MCF 10A (cell line): ENCODE measurements at places on chromosomes 5 and 9. TPM values are rescaled to one million over a fixed set of nuclear protein-coding genes. Genes with fewer than 3 reads are reported as not detected.
A peak's percentile ranks its signal among the peaks of the same experiment; 100 is the strongest.

GRCh38 chr5:69075522-69076179, 18.2 kb upstream of the SLC30A5 start:
- H3K27ac ChIP-seq = no peak overlapping the region
- H3K4me3 ChIP-seq = no peak overlapping the region
- H3K36me3 ChIP-seq = peaks cover 6% of the 10 kb centered on the region
- peaks cover 5% of the 10 kb centered on the region for H3K4me1 ChIP-seq

OLFML2A gene
- 0.21 and 0.25 TPM in 2 replicates for total RNA-seq

OLFM1 gene
- total RNA-seq = not detected in 2 replicates

SLC34A3 gene
- not detected in 2 replicates for total RNA-seq

DNA sequence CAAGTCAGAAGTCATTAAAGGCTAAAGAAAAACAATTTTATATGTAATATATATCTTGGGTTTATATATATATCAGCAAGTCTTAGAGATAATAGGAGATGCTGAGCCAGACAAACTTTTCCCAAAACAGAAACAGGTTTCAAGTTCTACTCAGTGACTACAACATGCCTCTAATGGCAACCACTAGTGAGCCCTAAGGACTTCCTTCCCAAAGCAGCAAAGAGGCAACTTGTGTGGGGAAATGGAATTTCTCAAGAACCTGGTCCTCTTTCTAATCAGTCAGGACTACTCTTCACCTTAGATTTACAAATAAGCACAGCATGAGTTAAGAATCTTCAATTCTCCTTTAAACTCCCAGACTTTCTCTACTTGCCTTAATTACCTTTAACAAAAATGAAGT, 17.6 kb downstream of the RNF38 start:
- peaks cover 35% of the 10 kb centered on the region for H3K36me3 ChIP-seq
- peaks cover 16% of the 10 kb centered on the region for H3K4me1 ChIP-seq
- no peak overlapping the region for H3K4me3 ChIP-seq
- no peak for DNase-seq
- no peak overlapping the region for H3K27ac ChIP-seq
- H3K27me3 ChIP-seq = no peaks in the 10 kb centered on the region

- no peaks in the 10 kb centered on the region for H3K36me3 ChIP-seq
- peaks cover 7% of the 10 kb centered on the region for H3K4me1 ChIP-seq
- no peak for DNase-seq
- H3K27ac ChIP-seq = peak overlapping the region; percentile 3
- H3K27me3 ChIP-seq = no peaks in the 10 kb centered on the region
Observed at GRCh38 chr5:29780401-29780800, 1413.1 kb upstream of the CDH6 start.

DNA sequence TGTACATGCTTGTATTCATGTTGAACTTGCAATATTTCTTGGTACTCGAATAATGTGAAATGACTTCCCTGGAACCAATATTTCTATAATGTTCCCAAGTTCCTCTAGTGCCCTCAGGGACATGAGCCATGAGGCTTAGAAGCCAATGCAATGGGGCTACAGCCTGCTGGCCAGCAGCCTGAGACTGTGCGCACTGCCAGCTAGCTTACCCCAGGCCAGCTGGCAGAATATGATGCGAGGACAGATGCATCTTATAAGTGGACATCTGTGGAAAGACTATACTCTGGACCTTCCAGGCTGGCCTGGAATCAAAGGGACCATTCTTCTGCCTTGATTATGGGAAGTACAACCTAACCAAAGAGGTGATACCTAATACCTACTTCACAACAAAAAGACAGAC, 1862.0 kb upstream of the ACO1 start:
- no peaks in the 10 kb centered on the region for H3K36me3 ChIP-seq
- peaks cover 7% of the 10 kb centered on the region for H3K4me1 ChIP-seq
- DNase-seq = no peak
- H3K27ac ChIP-seq = no peak overlapping the region
- no peak overlapping the region for H3K4me3 ChIP-seq

PCDHGA1 gene
- total RNA-seq = 0.20 and 0.35 TPM in 2 replicates

CDC20B gene
- not detected in 2 replicates for total RNA-seq

DNA sequence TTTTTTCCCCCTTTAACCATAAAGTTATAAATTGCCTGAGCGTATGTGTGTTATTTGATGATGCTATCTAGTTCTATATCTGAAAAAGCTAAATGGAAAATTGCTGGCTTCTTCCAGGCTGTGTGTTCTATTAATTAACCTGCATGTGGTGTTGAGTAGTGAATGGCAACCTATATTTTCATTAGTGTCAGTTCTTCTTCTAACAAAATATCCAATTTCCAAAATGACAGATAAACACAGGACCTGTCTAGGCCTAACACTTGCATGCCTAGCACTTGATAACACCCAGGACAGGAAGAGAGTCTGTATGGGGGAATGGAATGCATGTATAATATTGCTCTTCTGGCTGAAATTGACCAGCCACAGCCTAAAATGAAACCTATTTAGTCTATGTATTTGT, 91.7 kb downstream of the CD180 start:
- H3K36me3 ChIP-seq = peaks cover 36% of the 10 kb centered on the region
- no peak for DNase-seq
- H3K4me1 ChIP-seq = no peaks in the 10 kb centered on the region
- no peak overlapping the region for H3K27ac ChIP-seq
- no peak overlapping the region for H3K4me3 ChIP-seq

DNA sequence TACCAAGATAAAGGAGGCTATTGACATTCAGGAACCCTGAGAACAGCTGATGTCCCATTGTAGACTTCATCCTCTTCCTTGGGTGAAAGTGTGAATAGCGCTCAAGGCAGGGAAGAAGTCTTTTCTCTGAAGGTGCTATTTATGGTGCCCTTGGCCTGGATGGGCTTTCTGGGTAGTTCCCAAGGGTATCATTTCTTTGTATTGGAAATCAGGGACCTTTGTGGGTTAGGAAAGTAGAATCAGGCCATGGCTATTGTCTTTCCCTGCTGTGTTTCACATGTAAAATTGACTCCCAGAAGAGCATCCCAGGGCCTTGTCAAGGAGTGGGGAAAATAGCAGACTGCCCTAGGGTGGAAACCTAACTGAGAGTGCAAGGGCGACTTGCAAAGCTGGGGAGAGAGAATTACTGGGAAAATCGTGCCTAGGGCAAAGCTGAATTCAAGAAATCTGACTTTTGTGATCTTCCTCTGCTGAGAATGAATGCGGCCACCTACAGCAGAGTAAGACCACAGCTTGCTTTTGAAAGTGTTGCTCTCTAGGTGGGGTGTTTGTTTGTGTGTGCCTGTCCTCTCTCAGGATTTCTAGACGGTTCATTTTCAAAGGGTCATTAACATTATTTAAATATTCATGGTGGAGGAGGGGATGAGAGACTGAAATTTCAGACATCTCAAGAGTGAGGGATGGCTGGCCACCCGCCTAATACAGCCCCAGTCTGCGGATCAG, 160.6 kb downstream of the C9orf152 start:
- no peak for DNase-seq
- H3K27me3 ChIP-seq = no peaks in the 10 kb centered on the region
- H3K36me3 ChIP-seq = peaks cover 5% of the 10 kb centered on the region
- H3K27ac ChIP-seq = no peak overlapping the region
- peaks cover 28% of the 10 kb centered on the region for H3K4me1 ChIP-seq

DNA sequence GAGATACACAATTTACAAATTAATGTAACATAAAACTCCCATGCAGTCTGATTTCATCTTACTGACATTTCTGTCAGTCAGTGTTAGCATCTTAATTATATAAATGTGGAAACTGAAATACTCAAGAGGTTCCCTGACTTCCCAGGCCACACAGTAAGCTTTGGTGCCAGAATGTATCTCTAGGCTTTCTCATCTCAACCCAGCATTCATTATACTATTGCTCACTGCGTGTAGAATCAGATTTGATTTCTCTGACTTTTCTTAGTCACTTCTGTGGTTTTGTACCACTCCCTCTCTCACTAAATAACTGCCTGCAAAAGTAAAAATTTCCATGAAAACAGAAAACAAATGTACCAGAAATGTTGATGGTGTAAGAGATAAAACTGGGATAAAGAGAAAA, 31.7 kb upstream of the CDKN2B start:
- no peak overlapping the region for H3K4me3 ChIP-seq
- H3K4me1 ChIP-seq = no peaks in the 10 kb centered on the region
- no peak for DNase-seq
- no peak overlapping the region for H3K27ac ChIP-seq
- H3K27me3 ChIP-seq = no peaks in the 10 kb centered on the region

RAB3C gene
- not detected in 2 replicates for total RNA-seq

DNA sequence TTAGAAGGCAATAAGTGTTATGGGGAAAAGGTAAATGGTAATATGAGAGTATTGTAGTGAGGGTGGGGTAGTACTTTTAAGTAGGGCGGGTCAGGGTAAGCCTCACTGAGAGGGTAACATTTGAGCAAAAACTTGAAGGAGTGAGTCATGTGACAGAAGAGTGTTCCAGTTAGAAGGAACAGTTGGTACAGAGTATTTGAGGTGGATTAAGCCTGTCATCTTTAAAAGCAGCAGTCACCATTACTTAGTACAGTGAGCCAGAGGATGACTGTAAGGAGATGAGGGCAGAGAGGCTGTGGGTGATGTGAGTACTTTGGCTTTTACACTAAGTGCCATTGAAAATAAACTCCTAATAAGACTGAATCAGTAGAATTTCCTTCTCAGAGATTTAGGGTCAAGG, 54.8 kb downstream of the UBAP1 start:
- DNase-seq = no peak
- no peaks in the 10 kb centered on the region for H3K27me3 ChIP-seq
- H3K36me3 ChIP-seq = peaks cover 77% of the 10 kb centered on the region
- no peak overlapping the region for H3K4me3 ChIP-seq
- H3K27ac ChIP-seq = peak overlapping the region; percentile 25
